Fibroblast of gingiva (primary cell): ENCODE measurements at places on chromosomes 12 and 14.

- DNase-seq, result no peak
Observed at GRCh38 chr14:101635749-101636560, 74.7 kb downstream of the DIO3 start.

GRCh38 chr12:94755598-94755997 is 105.2 kb upstream of the TMCC3 start:
- DNase-seq, result no peak

DNA sequence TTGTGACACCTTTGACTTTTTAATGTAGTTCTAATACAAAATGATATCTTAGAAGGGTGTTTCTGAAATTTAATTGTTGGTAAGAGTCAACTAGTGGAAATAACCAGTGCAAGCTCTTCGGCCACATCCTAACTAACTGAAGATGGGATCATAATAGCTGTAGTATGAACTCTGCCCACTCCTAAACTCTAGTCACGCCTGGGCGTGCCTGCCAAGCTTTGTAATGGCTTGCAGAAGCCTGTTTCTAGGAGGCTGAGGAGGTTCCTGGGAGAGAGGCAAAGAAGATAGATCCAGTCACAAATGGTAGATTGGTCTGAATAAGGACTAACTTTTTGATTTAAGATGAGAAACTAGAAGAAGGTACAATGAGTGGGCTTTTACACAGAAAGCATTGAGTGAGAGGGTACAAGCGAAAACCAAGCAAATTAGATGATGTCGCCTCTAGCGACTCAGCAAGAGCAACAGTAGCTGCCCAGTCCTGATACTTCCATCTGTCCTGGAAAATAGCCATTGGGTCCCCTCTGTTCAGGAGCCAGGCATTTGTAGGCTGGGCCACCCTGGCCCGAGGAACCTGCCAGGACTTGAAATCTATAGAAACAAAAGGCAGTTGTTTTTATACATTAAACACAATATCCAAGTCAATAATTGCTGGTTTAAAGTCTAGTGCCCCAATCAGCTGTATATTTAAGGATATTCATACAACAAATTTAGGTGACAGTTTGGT is 148.8 kb downstream of the SLC38A4 start:
- no peak for DNase-seq

- no peak for DNase-seq
Observed at GRCh38 chr12:68771223-68771925, 25.4 kb downstream of the SLC35E3 start.

- DNase-seq, result no peak
Observed at GRCh38 chr12:100544165-100544564, 29.3 kb upstream of the GAS2L3 start.

GRCh38 chr14:57530571-57530970 is 36.9 kb upstream of the CCDC198 start:
- DNase-seq, result no peak

- DNase-seq, result no peak
Observed at GRCh38 chr14:51118993-51119392, 24.1 kb upstream of the TRIM9 start.

DNA sequence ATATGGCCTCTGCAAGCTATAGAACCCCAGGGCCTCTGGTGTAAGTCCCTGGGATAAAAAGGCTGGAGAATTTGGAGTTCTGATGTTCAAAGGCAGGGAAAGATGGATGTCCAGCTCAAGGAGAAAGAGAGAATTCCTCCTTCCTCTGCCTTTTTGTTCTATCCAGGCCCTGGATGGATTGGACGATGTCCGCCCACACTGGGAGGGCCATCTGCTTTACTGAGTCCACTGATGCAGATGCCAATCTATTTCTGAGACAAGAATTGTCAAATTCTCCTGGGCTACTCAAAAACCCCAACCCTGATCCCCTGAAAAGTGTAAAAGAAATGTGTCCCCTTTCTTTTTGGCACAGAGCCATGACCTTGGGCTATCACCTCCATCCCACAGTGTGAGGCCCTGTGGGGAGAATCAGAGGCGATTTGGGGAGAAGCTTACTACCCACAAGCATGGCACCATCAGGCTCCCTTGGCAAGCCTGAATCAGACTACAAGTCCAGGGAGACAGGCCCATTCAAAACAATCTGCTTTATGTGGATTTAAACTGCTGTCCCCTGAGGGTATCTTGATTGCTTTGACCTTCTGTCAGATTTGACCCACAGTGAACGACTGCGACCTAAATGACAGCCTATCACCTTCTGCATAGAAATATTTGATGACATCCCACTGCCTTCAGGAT is 334.0 kb downstream of the NUAK1 start:
- no peak for DNase-seq

DNA sequence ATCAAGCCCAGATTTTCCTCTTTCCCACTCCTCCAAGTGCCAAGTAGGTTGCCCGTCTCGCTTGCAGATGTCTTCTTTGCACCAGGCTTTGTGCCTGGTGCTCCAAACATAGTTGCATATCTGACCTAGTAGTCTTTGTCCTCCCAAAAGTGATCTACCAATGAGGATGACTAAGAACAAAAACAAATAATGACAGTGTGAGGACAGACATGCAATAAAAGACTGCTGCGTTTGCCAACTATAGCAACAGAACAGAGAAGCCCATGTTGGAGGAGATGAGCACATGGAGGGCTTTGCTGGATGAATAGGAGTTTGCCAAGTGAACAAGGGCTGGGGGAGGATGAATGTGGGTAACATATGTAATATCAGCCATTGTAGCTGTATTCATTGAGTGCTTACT is 15.6 kb downstream of the DTX1 start:
- DNase-seq, result no peak

DNA sequence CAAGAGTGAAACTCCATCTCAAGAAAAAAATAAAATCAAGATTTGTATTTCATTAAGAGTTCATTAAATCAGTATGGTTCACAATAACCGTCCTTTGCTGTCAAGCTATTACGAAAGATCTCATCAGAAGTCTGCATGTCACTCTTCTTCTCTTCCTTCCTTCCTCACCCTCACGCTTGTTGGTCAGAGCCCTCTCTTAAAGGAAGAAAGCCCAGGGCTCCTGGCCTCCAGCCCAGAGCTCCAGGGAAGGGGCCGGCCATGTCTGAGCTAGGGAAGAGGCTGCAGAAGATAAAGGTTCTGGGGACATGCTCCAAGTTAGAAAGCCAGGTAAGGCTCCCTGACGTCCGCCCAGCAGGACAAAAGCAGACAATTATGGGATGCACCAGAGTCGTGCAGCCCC is 43.1 kb upstream of the DLK1 start:
- no peak for DNase-seq

GRCh38 chr14:91961297-91962220 is 14.1 kb upstream of the FBLN5 start:
- no peak for DNase-seq

DNA sequence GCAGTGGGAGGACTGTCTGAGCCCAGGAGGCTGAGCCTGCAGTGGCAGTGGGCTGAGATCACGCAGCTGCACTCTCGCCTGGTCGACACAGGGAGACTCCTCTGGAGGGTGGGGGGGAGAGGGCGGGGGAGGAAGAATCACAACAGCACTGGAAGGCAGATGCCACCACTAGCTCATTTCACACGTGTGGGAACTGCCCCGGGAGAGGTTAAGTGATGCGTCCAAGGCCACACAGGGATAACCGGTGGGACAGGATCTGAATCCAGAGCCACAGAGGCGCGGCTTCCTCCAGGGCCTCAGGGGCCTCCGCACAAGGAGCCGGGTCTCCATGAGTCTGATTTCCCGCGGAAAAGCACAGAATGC is 20.8 kb downstream of the STX2 start:
- no peak for DNase-seq

- no peak for DNase-seq
Observed at GRCh38 chr12:14883686-14884085, 2.0 kb downstream of the MGP start.

DNA sequence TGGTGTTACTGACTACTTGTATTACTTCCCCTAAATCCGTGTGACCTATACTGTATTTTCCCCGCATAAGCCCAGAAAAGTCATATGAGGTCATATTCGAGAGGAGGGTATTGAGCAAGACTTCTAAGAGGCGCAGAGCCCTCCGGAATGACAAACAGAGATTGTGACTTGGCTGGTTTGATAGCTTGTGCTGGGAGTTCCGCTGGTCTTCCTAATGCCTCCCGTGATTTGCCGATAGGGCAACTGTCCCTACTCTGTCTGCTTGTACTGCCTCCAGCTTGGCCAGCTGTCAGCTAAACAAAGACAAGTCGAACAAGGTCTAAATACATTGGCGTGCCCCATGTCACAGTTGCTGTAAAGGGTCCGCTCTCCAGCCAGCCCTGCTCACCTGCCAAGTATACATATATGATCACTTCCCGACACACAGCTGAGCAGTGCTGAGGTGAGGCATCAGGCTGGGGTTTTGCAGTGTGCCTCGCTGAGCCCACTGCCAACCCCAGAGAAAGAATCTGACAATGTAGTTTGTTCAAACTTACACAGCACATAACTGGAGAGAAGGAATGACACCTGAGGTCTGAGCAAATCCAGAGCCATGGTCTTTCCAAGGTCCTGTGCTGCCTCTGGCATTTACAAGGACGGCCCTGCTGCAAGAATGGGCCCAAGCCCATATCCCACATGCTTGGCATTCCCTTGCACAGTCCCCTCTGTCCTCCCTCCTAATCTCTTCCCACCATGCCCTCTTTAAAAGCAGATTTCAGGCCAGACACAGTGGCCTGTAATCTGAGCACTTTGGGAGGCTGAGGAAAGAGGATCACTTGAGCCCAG is 23.7 kb downstream of the LGMN start:
- DNase-seq, result no peak

DNA sequence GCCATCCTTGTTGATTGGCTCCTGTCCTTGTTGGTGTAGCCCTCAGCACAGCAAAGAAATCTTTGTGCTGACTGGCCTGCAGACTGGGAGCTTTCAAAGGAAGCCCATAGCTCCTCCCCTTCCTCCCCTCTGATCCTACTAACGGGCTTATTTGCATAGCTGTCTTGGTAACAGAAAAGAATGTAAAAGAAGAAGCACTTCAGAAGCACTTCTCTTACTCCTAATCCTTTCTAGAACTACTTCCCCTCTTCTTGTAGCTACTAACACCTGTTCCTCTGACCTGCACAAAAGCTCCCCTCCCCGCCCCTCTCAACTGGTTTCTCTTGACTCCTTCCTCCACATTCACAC is 14.3 kb upstream of the RIC8B start:
- no peak for DNase-seq

GRCh38 chr12:113613414-113613813 is 141.7 kb upstream of the LHX5 start:
- DNase-seq, result no peak

- DNase-seq, result no peak
Observed at GRCh38 chr12:114809097-114809496, 125.1 kb upstream of the TBX3 start.

DNA sequence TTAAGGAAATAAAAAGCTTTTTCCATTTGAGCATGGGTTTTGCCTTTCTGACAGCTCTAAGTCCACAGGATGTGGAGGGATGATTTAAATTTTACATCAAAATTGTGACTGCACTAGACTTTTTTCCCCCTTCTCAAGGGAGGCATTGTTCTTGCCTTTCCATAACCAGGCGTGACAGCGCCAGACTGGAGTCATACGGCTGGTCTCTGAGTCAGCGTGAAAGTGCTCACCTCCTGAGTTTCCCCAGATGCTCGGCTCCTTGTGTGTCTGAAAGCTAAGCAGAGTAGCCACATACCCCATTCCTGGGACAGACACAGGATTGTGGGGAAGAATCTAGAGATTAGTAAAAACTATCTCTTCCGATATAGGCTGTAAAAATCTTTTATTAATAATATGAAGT is 43.1 kb downstream of the SOX5 start:
- DNase-seq, result no peak

DNA sequence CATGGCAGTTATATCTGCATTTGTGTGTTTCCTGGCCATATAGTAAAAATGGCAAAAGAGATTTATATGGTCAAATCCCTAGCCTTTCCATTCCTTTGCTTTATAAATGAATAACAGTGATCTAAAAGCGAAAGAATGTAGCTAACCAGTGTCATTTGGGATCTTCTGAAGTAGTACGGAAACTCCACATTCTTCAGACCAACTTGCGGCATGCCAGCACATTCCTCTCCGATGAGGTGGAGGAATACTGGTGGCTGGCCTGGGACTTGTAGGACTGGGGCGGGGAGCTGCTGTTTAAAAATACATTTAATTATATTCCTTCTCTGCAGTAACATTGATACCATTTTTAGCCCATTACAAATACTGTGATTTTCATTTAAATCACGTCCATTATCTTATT is 85.3 kb downstream of the SAMD4A start:
- DNase-seq, result peak; percentile 99

DNA sequence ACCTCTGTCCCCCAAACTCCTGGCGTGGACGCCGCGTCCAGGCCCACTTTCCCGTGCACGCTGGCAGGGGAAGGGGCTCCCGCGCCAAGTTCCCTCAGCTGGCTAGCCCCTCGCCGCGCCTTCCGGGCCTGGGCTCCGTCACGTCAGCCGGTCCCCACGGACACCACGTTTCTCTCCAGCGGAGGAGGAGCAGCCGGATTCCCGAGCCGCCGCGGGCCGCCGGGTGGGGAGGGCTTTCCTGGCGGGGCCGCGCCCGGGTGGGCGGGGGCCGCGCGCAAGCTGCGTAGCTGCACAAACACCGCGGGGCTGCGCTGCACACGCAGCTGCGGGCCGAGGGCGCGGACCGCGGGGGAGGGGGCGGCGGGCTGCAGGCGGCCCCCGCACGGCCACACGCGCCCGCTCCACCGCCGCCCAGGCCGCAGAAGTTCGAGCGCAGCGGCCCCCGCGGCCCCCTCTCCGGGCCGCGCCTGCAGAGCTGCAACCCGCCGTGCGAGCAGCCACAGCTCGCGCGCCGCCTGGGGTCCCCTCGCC is 45.1 kb upstream of the PNMA1 start:
- DNase-seq, result peak; percentile 73

DNA sequence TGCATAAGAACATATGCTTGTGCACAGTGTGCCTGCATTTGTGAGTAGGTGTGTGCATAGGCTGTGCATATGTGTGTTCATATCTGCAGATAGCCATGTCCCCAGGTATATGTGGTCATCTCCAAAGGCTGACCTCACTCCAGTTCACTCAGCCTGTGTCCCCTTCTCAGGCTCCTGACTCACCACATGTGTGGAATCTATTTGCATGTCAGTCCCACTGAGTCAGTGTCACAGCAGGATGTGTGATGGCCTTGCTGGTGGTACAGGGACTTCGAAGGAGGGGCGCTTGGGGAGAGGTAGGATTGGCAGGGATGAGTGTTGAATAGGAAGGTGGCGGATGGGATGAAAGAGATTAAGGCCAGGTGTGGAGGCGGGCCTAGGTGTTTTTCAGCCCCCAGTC is 35.5 kb downstream of the KRT80 start:
- DNase-seq, result no peak

DNA sequence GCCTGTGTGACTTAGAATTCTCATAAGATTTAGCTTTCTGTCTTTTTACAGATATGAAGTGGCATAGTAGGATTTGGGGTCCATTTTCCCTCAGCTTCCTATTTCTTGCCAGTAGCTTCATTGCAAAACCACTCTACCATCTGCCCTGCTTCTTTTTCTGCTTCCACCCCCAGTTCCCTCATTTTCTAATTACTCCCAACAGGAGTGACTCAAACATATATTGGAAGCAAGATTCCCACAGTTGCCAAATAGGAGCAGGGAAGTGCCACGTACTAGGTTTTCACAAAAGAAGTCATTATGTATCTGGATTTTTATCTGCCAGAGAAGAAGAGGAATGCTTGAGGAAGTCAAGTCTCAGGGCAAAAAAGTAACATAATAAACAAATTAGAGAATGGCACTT is 64.1 kb downstream of the ANO4 start:
- no peak for DNase-seq
